ENCODE measurements at places on chromosomes 5 and 9.
A peak's percentile ranks its signal among the peaks of the same experiment; 100 is the strongest.

DNA sequence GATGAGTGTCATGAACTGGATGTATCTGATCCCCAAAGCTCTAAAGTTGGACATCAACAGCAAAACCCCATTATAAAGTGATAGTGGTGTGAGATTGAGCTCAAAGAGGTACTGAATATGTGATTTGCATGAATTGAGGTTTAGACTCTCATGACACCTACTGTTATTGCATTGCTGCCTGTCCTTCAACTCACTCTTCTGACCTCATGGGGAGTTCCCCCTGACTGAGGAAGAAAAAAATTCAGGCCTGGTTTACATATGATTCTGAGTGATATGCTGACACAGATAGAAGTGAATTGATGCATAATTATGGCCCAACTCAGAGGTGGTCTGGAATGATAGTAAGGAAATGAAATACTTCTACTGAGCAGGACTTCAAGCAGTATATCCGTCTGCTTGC is 76.2 kb upstream of the CHD1 start:
- no peak for DNase-seq

- no peak for DNase-seq
These were observed 175.8 kb downstream of the ADAMTS6 start for GRCh38 chr5:65305913-65306312.

DNA sequence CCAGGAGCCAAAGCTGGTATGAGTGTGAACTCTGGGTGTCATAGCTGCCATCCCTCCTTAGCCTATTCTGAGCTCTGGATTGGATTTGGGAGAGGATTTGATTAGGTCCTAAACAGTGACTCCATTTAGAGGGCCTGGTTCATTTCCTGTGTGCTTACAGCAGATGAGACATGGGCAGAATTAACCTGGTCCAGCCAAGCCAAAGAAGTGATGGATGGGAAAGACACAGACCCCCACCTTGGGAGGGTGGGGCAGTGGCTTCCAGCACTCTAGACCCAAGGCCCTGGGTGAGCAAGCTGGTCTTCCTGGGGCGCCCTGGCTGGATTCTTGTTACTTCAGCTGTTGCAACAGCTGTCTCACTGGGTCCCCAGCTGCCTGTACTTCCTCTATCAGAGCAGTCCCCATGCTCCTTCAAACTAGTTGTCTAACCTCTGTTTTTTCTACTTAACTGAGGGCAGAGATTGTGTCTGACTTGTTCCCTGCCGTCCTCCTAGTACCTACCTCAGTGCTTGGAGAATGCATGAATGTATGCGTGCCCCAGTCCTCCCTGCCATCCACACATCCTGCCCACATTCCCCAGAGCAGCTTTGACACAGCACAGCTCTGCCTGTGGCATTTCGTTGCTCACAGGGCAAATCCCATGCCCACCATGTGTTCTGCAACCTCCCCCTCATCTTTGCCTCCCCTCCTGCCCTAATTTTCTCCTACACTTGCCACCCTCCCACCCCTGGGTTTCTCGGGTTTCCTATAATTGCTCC is 115.9 kb downstream of the RGS3 start:
- DNase-seq: no peak

DNA sequence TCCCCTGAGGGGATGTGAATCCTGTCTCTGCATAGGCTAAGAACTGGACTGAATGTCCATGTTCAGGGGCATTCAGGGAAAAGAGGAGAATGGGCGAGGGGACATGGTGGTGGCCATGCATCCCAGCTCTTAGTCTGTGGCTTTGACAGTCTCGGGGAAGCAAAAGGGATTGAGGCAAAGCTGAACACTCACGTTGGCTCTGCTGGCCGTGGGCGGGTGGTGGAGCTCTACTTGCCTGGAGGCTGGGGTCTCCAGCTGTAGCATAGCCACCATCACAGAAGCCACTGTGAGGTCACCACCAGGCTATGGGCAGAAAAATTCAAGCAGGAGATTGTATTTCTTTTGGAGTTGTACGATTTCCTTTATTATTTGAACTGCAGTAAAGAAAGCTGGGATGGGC is 4.1 kb downstream of the GARIN3 start:
- no peak for DNase-seq

- no peak for DNase-seq
These were observed 20.8 kb downstream of the VAV2 start for GRCh38 chr9:133971121-133971951.

DNA sequence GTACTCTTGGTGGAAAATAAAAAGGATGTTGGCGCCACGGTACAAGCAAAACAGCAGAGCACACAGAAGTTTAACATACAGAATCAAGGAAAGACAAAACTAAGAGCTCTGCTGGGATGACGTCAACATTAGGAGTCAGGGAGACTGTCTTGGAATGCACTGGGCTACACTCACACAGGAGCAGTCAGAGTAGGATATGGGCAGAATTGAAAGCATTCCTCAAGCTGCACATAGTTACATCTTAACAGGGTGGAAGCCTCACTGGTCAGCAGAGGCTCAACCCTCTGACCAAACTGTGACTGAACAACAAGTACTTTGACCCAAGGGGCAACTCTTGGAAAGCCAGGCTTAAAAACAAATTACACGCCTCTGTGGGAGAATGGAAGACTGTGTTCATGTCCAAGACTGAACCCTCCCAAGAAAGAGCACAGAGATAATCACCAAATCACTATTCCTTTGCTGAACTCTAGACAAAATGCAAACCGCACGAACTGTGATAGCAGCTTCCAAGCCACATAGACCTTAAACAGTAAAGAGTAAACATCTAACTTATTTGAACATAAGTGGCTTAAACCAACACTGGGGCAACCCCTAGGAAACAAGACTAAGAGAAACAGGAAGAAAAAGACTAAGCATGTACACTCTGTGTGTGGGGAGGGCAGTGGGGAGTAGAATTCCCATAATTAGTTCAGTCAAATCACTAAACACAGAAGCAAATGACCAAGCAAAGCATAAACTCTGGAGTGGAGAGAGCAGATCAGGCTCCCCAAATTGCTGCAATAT is 772.7 kb downstream of the PRELID2 start:
- DNase-seq: no peak

DNA sequence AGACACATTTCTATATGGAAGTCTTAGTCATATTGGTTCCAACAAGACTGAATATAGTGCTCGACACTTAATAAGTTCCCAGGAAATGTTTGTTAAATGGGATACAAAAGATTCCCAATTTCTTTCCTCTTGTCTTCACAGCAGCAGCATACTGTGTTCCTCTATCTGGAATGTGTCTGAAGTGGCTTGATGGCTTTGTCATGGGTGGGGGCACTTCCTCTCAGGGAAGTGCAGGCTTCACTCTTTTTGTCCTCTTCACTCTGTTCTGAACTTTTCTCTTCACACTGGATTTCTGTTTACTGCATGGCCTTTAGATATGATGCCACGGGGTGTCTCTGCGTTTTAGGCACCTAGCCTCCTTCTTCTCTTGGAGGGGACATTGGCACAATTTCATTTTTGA is 127.7 kb upstream of the C9orf72 start:
- DNase-seq: no peak

GRCh38 chr5:61854531-61854930 is 451.5 kb upstream of the KIF2A start:
- DNase-seq: no peak

DNA sequence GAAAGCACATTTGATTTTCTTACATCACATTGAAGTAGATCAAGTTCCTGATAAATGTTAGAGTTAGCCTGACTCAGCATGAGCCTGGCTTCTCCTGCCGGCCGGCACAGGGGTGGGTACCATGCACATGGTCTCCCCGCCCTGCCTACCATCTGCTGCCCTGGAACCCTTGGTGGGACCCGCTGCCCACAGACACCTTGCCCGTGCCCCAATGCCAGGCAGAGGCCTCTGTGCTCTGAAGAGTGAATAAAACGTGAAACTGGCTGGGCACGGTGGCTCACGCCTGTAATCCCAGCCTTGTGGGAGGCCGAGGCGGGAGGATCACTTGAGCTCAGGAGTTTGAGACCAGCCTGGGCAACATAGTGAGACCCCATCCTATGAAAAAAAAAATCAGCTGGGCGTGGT is 17.3 kb downstream of the EXD3 start:
- no peak for DNase-seq

DNA sequence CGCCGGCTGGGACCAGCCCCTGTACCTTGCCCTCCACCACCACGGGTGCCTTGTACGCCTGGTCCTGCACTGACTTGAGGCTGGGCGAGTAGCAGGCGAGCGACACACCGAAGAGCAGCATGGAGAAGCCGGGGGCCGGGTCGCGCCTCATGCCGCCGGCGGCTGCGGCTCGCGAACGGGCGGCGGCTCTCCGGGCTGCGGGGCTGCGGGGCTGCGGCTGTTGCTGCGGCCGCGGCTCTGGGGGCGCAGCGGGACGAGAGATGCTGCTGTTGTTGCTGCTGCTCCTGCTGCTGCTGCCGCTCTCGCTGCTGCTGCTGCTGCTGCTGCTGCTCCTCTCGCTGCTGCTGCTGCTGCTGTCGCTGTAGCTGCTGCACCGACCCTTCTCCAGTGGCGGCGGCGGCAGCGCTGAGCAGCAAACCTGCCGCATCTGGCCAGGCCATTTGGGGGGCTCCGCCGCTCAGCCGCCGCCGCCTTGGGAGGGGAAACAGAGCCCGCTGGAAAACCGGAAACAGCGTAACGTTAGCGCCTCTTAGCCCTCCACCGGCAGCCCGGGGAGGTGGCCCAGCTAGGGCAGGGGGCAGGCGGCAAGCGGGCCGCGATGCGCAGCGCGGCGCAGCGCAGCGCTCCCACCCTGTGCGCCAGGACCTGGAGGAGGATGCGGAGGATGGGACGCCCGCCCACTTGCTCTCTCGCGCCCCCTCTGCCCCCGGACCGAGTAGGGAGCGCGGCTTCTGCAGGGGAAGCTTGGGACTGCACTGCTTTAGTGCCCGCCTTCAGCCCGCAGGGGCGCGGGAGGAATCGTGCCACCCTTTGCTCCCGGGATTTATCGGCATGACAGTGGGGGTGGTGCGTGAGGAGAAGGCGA is at the start of gene NRG2:
NRG2 (minus strand) TSS at position 657 of the 865 bp plus-strand sequence.
- peak; percentile 20 for DNase-seq

DNA sequence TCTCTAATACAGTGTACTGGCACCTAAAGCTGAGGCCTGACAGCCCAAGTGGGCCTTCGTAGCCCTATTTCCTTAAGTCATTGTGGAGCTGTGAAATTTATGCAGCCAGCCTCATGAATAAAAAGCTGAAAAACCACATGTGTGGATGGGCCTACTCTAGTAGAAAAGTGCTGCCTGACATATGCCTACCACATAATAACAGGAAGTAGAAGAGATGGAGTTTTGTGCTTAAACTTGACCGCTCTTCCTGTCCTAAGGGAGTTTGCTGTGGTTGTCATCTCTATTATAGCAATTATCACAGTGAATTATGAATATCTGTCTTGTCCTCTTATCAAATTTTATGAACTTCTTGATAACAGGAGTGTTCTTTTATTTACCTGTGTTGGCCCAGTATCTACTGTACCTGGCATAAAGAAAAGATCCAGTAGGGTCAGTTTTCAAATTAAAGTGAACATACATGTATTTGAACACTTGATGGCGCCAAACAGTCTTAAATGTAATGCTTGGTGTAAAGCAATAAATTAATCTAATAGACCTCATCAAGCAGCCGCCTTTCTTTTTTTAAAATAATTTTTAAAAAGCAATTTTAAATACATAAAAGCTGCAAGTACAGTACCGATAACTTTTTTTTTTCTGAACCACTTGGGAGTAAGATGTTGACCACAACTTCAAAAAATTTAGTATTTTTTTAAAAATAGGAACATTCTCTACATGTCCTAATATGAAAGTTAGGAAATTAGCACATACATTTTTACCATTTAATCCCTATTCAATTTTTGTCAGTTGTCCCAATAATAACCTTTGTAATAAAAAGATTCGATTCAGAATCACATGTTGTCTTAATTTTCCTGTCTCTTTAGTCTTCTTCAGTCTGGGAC is 51.0 kb downstream of the FKTN start:
- no peak for DNase-seq

DNA sequence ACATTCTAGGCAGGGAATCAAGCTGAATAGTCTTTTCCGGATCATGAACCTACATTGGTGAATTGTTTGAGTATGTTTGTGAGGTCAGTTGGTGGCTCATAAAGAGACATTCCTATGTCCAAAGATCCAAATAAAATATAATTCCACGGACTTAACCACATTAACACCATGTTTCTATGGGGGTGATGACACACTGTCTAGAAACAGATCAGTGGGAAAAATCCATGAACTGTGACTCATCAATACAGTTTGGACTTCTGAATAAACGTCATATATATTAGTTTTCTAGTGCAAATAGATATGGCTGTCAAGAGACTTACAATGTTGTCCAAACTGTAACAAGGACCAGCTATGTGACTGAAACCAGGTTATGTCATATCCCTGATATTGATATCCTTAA is 509.9 kb upstream of the TYRP1 start:
- no peak for DNase-seq

GRCh38 chr5:75021219-75021618 is 31.1 kb downstream of the GCNT4 start:
- DNase-seq: no peak

DNA sequence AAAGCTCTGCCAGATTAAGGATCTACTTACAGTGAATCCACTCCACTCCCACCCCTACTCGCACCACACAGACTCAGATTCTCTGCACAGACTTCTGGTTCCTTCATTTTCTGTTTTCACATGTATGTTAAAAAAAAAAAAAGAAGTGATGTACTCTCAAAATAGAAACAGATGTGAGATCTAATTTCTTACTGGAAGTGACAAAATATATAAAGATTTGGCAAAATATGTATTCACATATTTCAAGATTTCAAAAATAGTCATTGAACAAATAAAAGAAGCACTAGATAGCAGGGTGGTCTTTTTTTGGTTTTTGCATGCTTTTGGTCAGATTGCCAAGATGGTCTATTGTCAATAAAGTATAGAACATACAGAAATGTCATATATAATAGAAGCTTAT is 379.2 kb downstream of the TMEM167A start:
- DNase-seq: no peak

GRCh38 chr5:171969288-171969880 is 37.1 kb downstream of the FBXW11 start:
- no peak for DNase-seq

- DNase-seq: no peak
These were observed 171.4 kb downstream of the NIPBL start for GRCh38 chr5:37047947-37048346.

DNA sequence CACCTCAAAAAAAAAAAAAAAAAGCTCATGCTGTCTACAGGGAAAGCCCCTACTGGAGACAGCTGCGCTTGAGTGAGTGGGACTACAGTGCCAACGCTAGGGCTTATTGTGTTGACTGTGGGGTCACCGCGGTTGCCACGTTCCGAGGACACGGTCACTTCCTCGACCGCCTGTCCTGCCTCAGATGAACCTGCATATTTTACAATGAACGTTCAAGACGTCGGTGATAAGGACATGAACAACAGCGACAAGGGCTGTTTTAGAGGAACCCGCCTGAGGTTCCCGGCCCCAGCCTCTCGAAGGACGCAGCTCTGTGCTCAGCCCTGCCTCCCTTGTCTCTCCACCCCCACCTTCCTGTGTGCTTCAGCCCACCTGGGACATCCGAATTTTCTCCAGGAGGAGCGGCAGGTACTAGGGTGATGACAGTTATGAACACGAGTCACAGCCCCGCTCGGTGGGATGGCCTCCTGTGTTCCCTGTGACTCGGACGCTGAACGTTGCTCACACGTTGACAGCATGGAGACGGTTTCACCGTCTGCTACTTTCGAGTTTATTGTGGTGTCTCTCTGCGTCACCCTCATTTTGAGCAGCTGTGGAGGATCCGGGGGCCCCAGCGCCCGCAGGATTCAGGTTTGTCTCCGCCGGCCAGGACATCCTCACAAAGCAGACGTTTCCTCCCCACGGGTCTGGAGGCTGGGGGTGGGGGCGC is 11.3 kb upstream of the DIPK1B start:
- DNase-seq: no peak

All from activated T-helper 1 cell treated with anti-CD3 and anti-CD28 coated beads, Interleukin-2, amount 50 U/mL, for 16 hours (primary cell).